Stimulated activated CD4-positive, alpha-beta T cell treated with anti-CD3 and anti-CD28 coated beads, TNF-alpha, amount 100 ng/mL, for 4 hours (primary cell): ENCODE measurements at places on chromosomes 3 and 15.

DNA sequence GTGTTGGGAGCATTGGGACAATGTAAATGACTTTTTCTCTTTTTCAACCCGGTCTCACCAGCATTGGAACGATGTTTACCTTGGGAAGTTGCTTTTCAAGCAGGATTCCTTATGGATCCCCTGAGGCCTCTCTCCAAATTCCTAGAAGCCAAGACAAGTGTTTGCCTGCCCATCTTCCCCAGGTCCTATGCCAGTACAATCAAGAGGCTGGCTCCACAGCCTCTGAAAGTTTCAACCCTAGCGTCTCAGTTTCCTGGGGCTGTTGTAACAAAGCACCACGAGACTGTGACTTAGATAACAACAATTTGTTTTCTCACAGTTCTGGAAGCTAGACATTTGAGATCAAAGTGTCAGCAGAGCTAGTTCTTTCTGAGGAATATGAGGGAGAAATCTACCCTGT, 347.2 kb upstream of the UMPS start:
- no peak for DNase-seq

GRCh38 chr3:195754141-195754540, 33.4 kb downstream of the MUC20 start:
- DNase-seq: no peak

DNA sequence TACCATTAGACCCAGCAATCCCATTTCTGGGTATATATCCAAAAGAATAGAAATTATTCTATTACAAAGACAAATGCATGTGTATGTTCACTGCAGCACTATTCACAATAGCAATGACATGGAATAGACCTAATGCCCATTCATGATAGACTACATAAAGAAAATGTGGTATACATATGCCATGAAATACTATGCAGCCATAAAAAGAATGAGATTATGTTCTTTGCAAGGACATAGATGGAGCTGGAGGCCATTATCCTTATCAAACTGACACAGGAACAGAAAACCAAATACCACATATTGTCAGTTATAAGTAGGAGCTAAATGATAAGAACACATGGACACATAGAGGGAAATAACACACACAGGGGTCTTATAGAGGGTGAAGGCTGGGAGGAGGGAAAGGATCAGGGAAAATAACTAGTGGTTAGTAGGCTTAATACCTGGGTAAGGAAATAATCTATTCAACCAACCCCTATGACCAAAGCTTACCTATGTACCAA, 366.8 kb downstream of the EDEM1 start:
- no peak for DNase-seq

GRCh38 chr3:46202535-46202934, 5.6 kb downstream of the CCR1 start:
- DNase-seq: no peak

- DNase-seq: no peak
These were observed 6.9 kb downstream of the COL7A1 start for GRCh38 chr3:48588230-48588629.

GRCh38 chr15:78929536-78930264, 15.1 kb downstream of the CTSH start:
- DNase-seq: no peak

GRCh38 chr3:144294659-144295538, 323.3 kb downstream of the DIPK2A start:
- DNase-seq: no peak

DNA sequence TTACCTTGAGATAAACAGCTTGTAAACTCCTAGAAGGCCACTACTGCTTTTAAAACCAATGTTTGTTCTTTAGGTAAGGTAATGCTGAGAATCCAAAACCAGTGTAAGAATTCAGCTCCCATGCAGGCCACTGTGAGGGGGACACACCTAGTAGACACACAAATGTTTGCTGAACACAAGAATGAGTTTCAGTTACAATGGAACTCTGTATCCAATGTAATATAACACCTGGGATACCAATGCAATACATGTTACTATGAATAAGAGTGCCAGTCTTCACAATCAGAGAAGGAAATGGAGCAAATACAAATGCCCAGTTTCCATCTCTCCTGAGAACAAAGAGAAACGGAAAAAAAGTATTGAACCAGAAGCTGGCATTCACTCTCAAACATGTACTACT, 65.9 kb downstream of the IGF2BP2 start:
- DNase-seq: no peak

GRCh38 chr15:55110446-55110845, 86.3 kb downstream of the RSL24D1 start:
- DNase-seq: no peak

GRCh38 chr15:98823012-98823458, 174.7 kb downstream of the IGF1R start:
- DNase-seq: no peak

DNA sequence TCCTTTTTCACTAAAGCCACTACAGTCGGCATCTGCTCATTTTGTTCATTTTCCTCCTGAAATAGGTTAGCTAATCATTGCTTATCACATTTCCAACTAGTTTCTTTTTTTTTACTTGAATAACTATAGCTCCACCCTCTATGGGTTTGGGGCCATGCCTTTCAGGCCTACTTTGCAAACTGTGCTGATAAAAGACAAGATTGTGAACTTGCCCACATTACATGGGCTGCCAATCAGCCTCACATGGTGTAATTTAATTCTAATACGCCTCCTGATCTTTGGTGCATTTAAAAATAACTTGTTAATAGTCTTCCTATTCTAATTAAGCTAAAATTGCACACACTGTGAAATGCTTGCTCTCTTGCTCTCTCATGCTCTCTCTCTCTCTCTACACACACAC, 90.5 kb downstream of the TGFBR2 start:
- no peak for DNase-seq

DNA sequence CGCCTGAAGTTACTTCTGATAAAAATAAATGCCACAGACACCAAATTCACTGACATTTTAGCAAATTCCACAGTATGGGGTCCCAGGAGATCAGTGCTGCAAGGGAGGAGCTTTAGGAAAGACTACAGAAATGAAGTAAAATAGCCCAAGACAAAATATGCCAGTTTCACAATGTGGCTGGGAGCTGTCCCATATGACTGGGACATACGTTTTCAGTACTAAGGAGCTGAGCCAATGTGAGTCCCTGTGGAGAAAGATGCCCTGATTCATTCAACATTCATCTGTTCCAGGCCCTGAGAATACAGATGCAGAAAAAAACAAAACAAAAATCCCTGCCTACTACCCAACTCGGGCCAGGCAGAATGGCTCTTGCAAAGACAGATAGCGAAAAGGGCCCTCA, 63.4 kb upstream of the FAM174B start:
- no peak for DNase-seq

DNA sequence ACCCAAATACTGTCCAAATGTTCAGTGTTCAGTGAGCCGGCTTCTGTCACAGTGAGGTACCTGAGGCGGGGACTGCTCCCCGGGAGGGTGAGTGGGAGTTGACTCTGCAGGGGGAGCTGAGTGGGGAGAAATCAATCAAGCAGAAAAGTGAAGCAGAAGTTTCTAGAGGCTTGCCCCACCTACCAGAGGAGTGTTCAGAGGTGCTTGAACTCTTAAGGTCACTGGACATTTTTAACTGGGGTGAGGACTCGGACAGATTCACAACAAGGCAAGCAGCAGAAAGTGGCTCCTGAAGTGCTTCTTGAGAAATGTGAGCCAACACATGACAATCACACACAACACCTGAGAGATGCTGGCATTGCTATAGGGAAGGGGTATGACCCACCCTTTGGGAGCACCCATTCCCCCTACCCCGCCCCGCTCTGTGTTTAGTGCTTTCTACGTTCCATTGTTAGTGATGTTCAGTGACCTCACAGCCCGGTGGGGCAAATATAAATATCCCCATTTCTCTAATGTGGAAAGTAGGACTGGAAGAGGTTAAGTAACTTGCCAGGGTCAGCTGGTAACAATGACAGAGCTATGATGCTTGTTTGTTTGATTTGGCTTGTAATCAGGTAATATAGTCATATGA, 48.6 kb upstream of the AKAP13 start:
- no peak for DNase-seq

DNA sequence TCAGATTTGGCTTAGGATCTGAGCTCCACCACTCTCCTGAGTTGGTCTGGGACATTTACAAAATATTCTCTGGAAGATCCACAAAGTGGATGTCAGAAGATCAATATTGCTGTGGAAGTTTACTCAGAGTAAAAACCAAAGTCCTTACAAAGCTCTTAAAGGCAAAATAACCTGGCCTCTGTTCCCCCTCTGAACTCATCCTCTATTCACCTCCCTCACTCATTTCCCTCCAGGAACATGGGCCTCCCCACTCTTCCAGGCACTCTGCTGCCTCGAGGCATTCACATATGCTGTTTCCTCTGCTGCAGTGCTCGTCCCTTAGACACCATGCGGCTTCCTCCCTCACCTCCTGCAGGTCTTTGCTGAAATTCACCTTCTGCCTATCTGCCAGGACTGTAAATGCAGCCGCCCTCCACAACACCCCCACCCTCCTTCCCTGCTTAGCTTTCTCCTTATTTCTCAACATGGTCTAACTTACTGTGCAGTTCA, 19.1 kb upstream of the CCDC174 start:
- no peak for DNase-seq

DNA sequence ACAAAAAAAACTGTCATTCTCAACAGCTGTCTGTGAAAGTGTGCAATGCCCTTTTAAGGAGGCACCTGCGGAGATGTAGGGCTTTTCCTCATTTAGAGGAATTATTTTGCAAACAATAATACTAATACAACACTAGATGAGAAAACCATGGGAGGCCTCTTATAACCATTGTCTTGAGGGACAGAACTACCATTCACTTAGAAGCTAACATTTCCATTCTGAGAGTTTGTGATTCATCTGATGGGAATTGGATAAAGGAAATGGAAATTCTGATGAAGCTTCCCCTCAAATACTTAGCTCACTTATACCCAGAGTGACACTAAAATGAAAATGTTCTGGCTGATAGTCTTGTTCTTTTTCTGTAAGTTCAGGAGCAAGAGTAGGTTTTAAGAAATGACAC, 147.7 kb downstream of the CADPS start:
- no peak for DNase-seq

GRCh38 chr15:92271179-92271578, 122.5 kb upstream of the ST8SIA2 start:
- DNase-seq: no peak

- no peak for DNase-seq
These were observed 74.7 kb downstream of the MAGI1 start for GRCh38 chr3:65963787-65964677.

DNA sequence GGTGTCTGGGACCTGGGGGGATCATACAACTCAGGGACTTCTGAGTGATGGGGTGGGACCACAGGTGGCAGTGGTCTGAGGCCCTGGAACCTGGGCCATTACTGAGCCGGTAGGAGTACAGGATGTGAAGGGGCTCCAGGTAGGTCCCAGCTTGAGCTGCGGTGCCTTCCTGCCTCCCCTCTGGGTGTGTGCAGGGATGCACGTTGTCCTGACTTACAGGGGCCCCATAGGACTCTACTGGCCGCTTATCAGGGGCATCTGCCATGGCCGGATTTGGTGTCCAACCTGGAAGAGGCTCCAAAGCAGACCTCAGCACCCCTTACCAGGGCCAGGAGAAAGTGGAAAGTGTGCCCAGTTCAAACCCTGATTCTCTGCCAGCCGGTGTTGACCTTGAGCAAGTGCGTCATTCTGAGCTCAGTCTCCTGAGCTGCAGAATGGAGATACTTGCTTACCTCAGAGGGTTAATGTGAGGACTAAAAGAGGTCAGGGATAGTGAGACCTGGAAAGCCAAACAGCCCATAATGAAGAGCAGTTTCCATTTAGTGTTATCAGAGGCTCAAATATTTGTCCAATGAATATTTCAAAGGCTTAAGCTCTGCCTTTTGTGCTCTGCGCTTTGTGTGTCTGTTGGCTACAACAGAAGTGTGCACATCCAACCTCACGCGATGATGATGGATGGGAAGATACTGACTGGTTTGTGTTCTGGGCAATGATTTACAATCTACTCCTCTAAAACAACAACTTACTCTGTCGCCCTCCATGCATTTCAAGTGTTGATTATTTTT, 35.4 kb upstream of the ESYT3 start:
- DNase-seq: no peak

GRCh38 chr3:55060896-55061719, 133.2 kb upstream of the LRTM1 start:
- DNase-seq: no peak

GRCh38 chr3:159832024-159832423, 156.6 kb upstream of the IL12A start:
- DNase-seq: no peak

DNA sequence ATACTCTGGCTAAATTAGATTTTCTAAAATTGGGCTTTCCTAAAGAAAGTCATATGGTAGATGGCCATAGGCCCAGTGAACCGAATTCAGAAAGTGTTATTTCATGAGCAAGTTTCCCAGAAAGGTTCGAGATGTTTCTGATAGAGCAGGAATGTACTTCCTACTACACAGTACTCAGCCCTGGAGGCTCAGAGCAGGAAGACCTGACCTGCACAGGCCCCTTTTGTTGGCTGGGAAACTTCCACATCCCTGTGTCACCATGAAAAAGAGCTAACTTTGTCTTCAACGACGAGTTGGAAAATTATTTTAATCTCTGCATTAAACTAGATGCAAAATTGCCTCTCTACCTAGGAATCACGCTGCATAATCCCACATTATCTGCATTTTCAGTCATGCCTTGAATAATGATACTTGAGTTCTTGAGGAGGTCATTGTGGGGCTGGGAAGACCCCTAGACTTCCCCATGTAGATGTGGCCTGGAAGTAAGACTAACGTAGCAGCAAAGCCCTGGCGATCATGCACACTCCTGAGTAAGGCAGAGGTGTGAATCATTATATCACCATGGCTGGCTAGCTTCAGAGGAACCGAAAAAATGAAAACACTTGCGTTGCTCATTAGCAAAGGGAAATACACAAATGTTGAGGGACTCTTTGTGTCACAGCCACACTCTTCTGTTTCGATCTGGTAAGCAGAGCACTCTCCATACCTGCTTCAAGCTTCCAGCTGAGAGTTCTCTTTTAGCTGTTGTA, 47.1 kb downstream of the CMTM7 start:
- DNase-seq: no peak

- DNase-seq: no peak
These were observed 4.6 kb downstream of the MYH15 start for GRCh38 chr3:108505811-108506210.

DNA sequence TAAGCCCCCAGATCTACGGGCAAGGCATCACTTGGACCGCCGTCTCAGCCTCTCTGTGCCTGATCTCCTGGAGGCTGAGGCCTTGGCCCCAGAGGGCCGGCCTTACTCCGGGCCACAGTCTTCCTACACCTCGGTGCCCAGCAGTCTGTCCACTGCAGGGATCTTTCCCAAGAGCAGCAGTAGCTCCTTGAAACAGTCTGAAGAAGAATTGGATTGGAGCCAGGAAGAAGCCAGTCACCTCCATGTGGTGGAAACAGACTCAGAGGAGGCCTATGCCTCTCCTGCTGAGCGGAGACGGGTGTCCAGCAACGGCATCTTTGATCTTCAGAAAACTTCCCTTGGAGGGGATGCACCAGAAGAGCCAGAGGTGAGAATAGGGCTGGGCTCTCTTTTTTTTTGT, 67.0 kb downstream of the MCTP2 start:
- DNase-seq: no peak
